ENCODE measurements at places on chromosomes 5 and 9.

GRCh38 chr5:87069974-87070608 is 197.6 kb upstream of the RASA1 start:
- peak; percentile 20 for DNase-seq

- no peak for DNase-seq
Measured at GRCh38 chr5:76337953-76338451, 65.1 kb upstream of the IQGAP2 start.

- DNase-seq: no peak
Measured at GRCh38 chr5:55900068-55900467, 48.9 kb downstream of the IL31RA start.

- no peak for DNase-seq
Measured at GRCh38 chr9:75186767-75187380, 98.6 kb downstream of the OSTF1 start.

- no peak for DNase-seq
Measured at GRCh38 chr5:80884929-80885328, 75.2 kb upstream of the RASGRF2 start.

DNA sequence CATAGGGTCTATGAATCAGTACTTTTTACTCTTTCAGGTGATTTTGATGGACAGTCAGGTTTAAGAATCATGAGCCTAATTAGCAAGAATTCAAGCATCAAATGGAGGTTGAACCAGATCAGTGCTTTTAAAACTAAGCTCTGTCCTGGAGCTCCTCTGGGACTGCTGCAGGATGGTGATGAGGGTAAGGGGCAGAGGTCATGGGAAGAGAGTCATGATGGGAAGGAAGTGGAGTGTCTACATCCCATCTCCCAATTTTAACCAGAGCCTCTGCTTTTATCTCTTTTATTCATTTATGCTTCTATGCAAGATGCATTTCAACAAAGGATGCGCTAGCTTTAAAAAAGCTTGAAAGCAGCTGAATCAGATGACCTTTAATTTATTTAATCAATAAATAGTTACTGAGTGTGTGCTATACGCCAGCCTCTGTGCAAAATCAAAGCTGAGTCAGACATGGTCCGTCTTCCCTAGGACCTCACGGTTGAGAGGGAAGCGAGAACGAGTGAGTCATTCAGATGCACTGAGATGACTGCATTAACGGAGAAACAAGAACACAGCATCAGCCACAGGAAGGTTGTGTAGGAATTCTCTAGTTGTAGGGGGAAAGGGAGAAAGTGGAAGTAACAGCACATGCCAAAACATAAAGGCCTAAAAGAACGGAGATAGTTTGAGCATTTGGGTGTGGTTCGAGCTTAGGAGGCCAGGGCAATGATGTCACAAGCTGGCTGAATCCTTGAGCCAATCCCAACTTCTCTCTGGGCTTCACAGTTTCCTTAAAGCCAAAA is 441.6 kb upstream of the BRINP1 start:
- DNase-seq: no peak

DNA sequence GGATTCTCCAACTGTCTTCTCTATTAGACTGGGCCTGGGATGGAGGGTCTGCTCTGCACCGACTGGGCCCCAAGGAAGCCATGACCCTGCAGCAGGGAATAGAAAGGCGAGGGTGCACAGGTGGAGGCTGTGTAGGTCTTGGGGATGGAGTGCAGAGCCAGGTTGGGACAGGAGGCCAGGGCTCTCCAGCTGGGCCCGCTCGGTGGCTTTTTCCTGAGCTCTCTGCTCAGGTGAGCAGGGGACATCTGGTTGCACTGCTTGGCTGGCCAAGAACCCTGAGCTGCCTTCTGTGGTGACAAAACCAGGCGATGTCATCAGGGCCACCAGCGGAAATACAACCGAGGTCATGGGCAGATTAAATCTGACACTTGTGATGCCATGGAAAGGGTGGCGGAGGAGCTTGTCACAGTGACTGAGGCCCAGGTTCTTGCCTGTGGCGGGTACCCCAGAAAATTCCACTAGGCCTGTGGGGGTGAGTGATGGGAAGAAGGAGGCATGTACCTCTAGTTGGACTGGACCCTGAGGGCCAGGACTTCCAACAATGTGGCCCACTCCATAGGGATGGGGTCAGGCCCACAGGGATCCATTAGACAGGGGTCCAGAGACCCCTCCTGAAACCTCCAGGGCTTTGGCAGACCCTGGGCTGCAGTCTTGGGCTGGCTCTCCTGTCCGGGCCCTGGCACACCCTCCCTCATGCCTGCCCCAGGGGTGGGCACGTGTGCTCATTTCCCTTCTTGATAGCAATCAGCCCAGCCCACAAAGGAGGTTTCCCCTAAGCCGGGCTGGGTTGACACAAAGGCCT is 4.4 kb upstream of the IL3 start:
- no peak for DNase-seq
